ENCODE measurements at places on chromosomes 3 and 15.

GRCh38 chr3:126889276-126890201 is 93.4 kb upstream of the PLXNA1 start:
- no peak for DNase-seq

DNA sequence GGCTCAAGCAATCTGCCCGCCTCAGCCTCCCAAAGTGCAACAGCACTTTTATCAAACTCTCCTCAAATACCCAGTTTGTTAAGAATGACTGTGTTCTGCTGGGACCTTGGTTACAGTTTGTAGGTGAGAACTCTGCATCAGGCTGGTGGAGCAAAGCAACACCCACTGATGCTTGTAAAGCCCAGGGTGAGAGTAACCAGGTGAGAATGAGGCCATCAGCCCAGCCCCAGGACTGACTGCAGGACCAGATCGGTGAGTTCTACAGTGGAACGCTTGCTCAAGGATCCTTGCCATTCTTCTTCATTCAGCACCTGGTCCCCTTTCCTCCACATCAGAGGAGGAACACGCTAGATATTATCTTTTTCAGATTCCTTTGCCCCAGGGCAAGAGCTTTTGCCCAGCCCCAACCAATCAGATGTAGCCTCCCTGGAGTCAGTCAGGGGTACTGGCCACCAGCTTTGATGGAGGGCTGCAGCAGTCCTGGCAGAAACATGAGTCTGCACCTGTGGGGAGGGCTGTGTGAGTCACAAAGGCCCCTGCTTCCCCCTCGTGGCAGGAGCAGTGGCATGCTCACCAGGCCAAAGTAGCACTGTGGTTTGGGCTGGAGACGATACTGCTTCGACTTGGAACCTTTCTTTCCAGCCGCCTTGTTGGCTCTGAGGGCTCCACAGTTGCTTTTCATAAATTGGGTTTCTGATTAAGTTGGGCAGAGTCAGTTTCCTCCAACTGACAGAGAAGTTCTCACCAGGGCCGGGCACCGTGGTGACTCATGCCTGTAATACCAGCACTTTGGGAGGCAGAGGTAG is 3.5 kb upstream of the SHISA5 start:
- peak; percentile 77 for DNase-seq

DNA sequence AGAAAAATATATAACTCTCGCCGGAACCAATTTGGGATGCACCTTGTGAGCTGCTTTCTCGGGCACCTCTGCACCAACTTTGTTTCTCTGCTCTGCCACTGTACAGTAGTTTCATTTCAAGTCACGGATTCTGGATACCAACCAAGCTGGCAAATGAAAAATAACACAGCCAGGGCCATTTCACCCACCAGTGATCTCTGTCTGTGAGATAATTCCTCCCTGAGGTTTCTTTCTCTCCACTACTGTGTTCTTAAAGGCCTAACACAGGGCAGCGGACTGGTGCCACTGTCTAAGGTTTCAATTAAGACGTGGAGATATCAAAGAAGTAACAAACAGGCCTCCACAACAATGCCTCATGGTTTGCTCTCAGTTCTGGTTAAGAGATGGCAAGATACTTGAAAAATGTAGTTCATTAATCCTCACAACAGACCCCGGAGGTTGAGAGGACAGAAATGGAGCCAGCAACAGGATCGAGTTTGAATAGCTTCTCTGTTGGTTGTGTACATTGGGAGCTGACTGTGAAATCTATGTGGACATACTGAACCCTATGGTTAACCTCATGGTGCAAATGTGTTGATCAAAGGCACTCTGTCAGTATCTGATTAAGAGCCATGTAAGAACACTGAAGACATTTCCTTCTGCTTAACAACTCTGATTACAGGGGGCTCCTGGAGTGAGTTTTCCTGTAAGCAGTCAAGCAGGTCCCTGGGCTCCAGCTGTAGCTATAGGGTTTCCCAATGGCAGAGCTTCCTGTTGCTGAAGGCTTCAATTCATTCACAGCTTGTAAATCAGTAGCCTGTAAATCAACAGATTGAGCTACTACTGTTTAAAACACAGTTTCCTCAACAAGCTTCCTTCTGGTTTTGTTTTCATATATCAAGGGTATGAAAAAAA is 470.5 kb downstream of the EPHA3 start:
- no peak for DNase-seq

- no peak for DNase-seq
Measured at GRCh38 chr3:132622761-132623160, 25.7 kb downstream of the ACKR4 start.

DNA sequence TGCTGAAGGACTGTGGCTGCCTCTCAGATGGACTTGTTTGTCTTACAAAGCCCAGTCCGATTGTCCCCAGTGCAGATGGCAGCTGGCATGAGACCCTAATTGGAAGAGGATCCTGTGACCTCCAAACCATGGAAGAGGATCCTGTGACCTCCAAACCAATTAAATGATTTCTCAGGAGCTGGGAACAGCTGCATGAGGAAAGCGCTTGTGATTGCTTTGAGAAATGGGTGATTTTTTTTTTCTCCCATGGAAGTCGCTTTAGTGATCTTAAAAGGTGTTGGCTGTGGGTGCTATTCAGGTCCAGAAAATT is 68.4 kb upstream of the LARS2 start:
- no peak for DNase-seq

GRCh38 chr3:49199239-49199899 is 28.0 kb downstream of the KLHDC8B start:
- DNase-seq, result no peak
